ENCODE measurements at places on chromosomes 7 and 10. TPM values are rescaled to one million over a fixed set of nuclear protein-coding genes. Genes with fewer than 3 reads are reported as not detected.

GSTO2 gene
- total RNA-seq, result 7.9 TPM

HOXA6 gene
- total RNA-seq, result 8.5 TPM

C10orf105 gene
- 0.07 TPM for total RNA-seq

CYCS gene
- total RNA-seq, result 44.8 TPM

- H3K4me1 ChIP-seq, result peaks cover 22% of the 10 kb centered on the region
- H3K27ac ChIP-seq, result no peak overlapping the region
- no peaks in the 10 kb centered on the region for H3K27me3 ChIP-seq
- no peaks in the 10 kb centered on the region for H3K36me3 ChIP-seq
These were observed 2.9 kb downstream of the ERLIN1 start for GRCh38 chr10:100182908-100183307.

DNA sequence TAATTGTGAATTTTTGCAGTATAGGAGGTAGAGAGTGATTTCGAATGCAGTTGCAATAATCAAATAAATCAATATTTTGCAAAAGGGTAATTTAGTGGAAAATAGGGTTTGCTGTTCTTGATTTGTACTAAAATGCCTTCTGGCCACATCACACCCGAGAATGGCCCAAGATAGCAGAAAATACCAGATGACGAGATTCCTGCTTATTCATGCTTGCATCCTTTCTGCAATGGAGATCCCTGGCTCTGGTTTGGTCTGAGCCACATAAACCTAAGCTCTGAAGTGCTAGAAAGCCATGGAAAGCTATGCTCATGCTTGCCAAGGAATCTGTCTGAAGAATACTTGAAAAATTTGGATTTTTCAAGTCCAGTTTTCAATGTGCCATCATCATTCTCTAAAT lies 634.2 kb upstream of the COBL start:
- H3K27ac ChIP-seq, result no peak overlapping the region
- no peaks in the 10 kb centered on the region for H3K36me3 ChIP-seq
- no peak for DNase-seq
